ENCODE measurements at places on chromosomes 12 and 14.

- no peak for DNase-seq
Observed at GRCh38 chr12:57404966-57405640, 25.7 kb downstream of the R3HDM2 start.

GRCh38 chr14:58662759-58663158, 25.0 kb downstream of the DACT1 start:
- DNase-seq: no peak

DNA sequence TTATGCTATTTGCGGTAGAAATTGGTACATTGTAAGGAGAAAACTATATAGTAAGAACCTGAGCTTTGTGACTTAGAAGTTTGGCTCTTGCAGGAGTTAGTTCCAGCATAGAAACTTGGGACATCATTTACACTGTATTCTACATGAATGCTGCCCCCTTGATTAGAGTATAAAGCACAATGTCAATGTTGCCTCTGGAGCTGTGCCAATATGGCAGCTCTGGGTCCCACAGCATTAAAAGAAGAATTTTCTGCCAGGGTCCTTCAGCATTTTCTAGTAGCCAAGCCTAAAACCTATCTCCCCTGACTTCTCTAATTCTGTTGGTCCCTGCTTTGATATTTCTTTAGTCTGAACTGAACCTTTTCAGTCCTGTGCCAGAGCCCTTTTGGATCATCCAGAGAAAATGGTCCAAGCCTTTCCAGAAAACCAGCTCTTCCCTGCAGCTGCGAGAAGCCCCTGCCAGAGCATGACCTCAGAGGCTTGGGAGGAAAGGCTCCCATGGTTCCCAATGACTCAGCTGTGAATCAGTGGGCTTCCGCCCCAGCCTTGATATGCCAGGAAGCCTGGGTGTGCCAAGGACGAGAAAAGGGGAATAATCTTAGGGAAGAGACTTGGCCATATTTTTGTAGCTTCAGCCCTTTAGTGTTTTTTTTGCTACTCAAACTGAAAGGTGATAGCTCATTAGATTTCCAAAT, 43.2 kb downstream of the PLEKHG7 start:
- no peak for DNase-seq

GRCh38 chr14:32087173-32087861, 10.2 kb downstream of the ARHGAP5 start:
- no peak for DNase-seq

GRCh38 chr12:4604684-4605193, 42.7 kb downstream of the DYRK4 start:
- DNase-seq: peak; percentile 81

DNA sequence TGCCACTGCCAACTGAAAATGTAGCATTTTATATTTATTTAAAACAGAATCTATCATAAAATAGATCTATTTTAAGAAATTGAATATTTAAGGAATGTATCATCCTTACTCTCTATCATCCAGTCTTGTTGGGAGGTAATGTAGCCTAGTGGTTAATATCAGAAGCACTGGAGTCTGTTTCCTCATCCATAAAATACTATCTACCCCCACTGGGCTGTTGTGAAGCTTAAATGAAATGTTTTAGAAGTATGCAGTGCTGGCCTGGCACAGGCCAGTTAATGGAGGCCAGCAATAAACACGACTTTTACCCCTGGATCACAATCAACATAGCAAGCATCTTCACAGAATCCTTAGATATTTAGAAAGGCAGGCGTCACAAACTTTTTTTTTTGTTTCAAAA, 188.0 kb downstream of the CAND1 start:
- DNase-seq: no peak

GRCh38 chr14:38948171-38948570, 154.9 kb downstream of the SEC23A start:
- no peak for DNase-seq

DNA sequence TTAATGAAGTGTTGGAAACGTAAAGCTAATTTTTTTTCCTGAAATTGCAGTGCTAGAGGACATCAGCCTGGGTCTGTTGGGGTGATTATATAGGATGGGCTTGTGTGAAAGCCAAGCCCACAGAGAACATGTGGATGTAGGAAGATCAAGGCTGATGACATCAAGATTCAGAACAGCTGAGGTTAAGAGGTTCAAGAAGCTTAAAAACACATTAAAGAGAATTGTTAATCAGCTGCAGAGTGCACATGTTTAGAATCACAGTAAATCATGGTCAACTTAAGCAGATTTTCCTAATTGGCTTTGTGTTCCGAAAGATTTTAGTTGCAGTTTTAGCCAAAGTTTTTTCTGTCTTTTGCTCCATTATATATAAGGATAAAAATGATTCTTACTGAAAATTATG, 87.9 kb upstream of the PRICKLE1 start:
- DNase-seq: no peak

DNA sequence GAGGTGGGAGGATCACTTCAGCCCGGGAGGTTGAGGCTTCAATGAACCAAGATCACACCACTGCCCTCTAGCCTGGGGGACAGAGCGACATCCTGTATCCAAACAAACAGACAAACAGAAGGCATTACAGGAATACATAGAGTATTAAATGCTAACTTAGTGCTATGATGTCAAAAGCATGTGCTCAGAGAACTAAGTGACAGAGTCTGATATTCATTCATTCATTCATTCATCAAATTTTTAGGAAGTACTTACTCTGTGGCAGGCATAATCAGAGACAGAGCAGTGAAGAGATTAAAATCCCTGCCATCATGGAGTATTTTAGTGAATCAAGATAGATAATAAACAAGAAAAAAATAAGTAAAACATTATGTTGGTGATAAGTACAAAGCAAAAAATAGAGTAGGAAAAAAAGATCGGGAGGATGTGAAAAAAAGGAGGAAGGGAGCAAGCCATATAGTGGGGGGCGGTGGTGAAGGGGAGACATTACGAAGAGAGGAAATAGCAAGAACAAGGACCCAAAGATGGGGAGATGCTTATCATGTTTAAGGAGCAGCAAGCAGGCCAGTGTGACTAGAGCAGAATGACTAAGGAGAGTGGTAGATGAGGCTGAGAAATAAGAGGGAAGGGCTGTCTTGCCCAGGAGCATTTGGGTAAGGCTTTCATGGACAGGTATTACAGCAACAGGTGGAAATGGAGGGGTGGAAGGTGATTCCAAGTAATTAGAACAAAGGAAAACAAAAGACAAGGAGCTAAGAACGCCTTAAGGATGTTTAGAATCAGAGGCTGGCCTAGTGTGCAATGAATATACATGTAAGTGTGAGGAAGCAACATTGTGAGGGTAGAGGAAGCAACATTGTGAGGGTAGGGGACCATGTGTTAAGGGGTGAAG, 2.8 kb downstream of the MAP4K5 start:
- no peak for DNase-seq

GRCh38 chr12:1680804-1681492, 9.9 kb upstream of the ADIPOR2 start:
- DNase-seq: no peak

- DNase-seq: no peak
Observed at GRCh38 chr14:51912112-51912786, 51.8 kb downstream of the GNG2 start.

DNA sequence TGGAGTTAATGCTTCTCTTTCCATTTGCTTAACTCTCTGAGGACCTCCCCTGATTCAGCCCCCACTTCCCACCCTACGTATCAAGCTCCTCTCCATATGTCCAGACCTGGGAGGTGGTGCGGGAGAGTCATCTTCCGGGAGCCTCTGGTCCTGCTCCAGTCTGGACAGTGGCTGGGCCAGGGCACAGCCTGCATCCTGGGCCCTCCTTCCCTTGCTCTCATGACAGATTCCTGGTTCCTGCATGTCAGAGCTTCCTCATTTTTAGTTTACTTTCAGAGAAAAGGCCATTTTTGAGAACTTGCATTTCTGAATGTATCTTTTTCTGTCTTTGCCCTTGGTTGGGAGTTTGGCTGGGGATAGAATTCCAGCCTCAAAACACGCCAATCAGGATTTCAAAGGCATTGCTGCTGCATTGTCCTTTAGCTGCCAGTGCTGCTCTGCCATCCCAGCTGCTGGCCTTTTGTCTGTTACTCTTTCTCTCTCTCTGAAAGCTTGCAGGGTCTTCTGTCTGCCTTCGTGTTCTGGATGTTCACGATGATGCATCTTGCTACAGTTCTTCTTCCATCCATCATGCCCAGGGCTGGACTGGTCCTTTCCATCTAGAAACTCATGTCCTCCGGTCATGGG, 54.7 kb downstream of the SLC6A12 start:
- DNase-seq: no peak

GRCh38 chr14:64235652-64236640, 58.2 kb downstream of the ESR2 start:
- DNase-seq: no peak
